Kidney epithelial cell (primary cell): ENCODE measurements at places on chromosomes 13 and 19. TPM values are rescaled to one million over a fixed set of nuclear protein-coding genes. Genes with fewer than 3 reads are reported as not detected.

The POU2F2 gene
- total RNA-seq, result 1.4 and 2.3 TPM in 2 replicates

The SLC35E1 gene
- total RNA-seq, result 60.9 and 62.8 TPM in 2 replicates

The APC2 gene
- not detected in 2 replicates for total RNA-seq

The FGF9 gene
- 0.21 and 0.33 TPM in 2 replicates for total RNA-seq

The CACNG6 gene
- total RNA-seq, result not detected in 2 replicates

The GATAD2A gene
- total RNA-seq, result 90.7 and 304 TPM in 2 replicates

The SDHAF1 gene
- 47.4 and 49.5 TPM in 2 replicates for total RNA-seq

The SIGLEC12 gene
- 1.4 TPM in 1 of 2 replicates, not detected in the other for total RNA-seq

The TINCR gene
- 1.0 and 1.4 TPM in 2 replicates for total RNA-seq

The KANK2 gene
- total RNA-seq, result 42.9 and 50.6 TPM in 2 replicates

The KLK2 gene
- 0.96 TPM in 1 of 2 replicates, not detected in the other for total RNA-seq

The ZNF225 gene
- 1.9 and 2.2 TPM in 2 replicates for total RNA-seq

The IQCN gene
- total RNA-seq, result 0.13 and 0.21 TPM in 2 replicates

The KANK3 gene
- 3.7 and 8.1 TPM in 2 replicates for total RNA-seq

DNA sequence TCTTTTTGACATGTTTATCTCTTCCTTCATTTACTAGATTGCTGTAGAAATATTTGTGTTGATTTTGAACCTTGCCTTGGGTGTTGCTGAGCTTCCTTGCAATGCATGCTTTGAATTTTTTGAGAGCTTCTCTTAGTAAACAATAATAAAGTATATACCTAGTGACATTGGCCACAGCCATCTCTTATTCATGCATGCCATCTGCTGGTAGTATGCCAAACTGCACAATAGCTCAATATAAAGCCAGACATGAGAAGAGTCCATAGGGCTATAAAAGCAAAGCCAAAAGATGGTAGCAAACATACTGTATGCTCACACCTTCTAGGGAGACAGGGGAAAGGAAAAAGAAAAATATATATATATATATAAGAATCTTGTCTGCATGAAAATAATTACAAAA, 18.9 kb upstream of the ZSCAN5A start:
- no peak for DNase-seq

DNA sequence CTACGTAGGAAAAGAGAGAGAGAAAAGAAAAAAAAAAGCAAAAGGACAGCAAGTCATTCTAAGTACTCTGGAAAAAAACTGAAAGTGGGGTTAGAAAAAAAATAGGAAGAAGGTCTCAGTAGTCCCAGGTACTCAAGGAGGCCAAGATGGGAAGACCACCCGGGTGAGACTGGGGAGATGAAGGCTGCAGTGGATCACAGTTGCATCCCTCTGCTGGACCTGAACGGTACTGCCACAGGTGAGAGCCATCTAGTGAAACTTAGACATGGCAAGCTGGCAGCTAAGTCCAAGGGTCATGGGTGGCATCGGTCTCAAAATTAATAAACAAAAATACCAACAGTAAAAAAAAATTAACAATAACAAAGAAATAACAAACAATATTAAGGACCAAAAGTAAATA, 41.0 kb upstream of the ZNF91 start:
- no peak for DNase-seq

DNA sequence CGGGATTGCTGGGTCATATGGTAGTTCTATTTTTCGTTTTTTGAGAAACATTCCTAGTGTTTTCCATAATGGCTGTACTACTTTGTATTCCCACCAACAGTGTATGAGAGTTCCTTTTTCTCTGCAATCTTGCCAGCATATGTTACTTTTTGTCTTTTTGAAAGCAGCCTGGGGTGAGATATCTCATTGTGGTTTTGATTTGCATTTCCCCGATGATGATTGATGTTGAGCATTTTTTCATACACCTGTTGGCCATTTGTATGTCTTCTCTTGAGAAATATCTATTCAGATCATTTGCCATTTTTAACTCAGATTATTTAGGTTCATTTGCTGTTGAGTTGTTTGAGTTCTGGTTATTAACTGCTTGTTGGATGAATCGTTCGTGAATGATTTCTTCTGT, 18.5 kb upstream of the ATP12A start:
- no peak for DNase-seq

DNA sequence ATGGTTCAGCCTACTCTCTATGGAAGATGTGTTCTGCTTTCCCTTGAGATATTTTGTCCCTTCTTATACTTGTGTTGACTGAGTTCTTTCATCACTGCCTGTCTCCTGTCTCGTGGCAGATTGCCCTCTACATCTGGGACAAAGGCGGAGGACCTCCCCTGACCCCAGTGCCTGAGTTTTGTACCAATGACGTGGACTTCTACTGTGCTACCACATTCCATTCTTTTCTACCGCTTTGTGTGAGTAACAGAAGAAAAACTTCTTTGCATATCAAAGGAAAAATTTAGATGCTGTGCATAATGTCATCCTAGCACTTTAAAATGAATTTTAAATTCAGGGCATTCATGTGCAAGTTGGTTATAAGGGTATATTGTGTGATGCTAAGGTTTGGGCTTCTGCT, 74.6 kb downstream of the B3GLCT start:
- DNase-seq, result no peak

DNA sequence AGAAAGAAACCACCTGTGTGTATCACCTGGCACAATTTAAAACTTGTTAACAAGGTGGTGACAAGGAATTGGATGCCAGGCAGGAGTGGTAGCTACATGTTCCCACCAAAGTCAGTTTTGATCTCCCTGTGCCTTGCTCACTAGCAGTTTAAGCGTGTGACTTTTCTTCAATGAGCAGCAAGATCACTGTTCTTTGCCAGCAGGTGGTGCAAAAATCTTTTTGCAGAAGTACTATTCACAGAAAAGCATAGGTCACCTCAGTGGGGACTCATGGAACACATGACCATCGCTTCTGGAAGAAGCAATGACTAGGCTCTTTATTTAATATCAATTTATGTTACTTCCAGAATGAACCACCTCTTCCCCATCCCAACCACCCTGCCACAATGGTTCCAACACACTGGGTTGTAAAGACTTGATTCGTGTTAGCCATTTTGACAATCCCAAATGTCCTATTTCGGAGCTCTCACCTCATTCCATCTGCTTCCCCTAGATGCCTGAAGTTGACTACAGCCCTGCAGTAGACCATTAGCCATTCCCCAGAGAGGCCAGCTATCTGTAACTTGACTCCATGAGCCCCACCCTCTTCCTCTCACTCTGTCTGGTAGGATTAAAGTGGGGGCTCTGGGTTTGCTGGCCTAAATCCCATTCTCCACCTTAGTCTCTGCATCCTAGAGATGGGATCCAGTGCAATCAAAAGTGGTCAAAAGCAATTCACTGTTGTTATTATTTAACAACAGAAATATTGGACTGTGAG, 59.1 kb upstream of the TNFRSF19 start:
- DNase-seq, result no peak

DNA sequence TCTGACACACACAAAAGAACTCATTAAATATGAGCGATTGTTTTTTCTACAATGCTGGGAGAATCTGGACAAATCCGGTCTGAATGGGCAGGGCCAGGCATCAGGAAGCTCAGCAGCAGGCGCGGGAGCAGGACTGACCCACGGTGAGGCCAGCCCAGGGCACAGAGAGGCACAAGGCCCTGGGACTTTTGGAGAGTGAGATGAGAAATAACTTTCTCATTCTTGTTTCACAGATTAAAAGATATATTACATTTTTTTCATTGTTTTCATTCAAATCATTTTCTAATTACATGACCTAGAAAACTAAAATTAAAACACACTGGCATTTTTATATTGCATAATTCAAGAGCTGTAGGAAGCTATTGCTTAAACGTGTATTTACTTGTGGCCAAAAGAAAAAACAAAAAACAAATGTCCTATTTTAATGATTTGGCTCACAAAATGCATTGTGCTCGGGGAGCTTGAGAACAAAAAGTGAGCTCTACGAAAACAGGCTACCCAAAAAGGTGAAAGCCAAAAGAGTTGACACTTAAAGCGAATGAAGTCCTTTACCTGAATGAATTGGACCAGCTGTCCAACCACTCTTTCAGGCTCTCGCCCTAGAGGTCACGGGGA, 133.1 kb downstream of the TNFRSF19 start:
- no peak for DNase-seq

- no peak for DNase-seq
Observed at GRCh38 chr13:23852351-23852750, 36.8 kb downstream of the MIPEP start.

DNA sequence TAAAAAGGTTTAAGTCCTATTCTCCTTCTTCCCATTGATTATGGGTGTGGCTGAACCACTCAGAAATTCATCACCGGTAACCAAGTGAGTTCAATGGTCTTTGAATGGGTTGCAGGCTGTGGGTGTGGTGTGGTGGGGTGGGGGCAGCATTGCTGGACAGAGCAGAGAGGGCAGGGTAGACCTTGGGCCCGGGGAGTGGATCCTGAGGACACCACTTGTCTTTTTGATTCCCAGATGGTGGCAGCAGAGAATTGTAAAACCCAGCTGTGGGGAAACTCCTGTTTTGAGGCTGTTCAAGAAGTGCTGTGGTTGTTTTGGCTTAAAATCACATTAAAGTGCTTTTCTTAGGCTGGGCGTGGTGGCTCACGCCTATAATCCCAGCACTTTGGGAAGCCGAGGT, 45.8 kb upstream of the RGCC start:
- no peak for DNase-seq

DNA sequence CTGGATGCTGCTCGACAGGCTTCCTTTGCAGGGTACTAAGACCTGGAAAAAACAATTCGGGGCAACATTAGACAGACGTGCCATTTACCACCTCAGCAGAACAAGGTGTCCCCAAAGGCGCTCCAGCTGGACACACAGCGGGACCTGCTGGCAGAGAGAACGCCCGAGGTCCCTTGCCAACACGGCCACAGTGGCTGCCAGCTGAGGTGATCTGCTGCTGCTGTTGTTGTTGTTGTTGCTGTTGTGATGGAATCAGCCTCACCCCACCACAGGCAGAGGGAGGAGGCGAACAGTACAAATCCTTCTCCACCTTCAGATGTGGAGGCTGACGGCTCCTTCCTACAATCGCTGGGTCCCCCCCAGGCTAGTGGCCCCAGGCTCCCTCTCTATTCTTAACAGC, 25.2 kb downstream of the ANKRD27 start:
- no peak for DNase-seq

GRCh38 chr13:46668302-46668720, 115.3 kb downstream of the LRCH1 start:
- no peak for DNase-seq

GRCh38 chr19:7864690-7865074, 9.5 kb downstream of the PRR36 start:
- no peak for DNase-seq
